EL (cell line): ENCODE measurements at places on chromosomes 3 and 15.
A peak's percentile ranks its signal among the peaks of the same experiment; 100 is the strongest.

DNA sequence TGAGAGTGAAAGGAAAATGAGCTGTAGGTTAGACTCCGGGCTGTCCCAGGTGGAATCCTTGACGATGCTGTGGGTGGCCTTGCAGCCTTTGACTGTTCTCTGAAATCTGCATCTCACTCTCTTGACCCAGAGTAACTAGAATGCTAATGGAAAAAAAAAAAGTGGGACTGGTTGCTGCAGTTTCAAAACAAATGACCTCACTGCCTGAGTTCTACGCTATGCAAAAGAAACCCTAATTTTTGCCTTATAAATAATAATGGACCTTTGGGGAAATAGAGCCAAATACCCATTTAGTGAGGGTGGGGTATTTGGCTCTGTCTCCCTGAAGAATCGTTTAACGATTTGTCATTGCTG lies 309.7 kb upstream of the C2CD4B start:
- DNase-seq: peak; percentile 29

GRCh38 chr3:184380627-184381260 lies 890 bp downstream of the CHRD start:
- no peak for DNase-seq

- DNase-seq: no peak
These were observed 199.6 kb upstream of the LYSMD4 start for GRCh38 chr15:99932676-99933402.

- DNase-seq: peak; percentile 52
These were observed 8.0 kb downstream of the LOXL1 start for GRCh38 chr15:73934281-73934680.

- no peak for DNase-seq
These were observed 795.1 kb downstream of the FHIT start for GRCh38 chr3:60456180-60456579.

- DNase-seq: no peak
These were observed 26.4 kb upstream of the ZBED2 start for GRCh38 chr3:111621535-111621934.

- DNase-seq: no peak
These were observed 199.8 kb downstream of the WDR72 start for GRCh38 chr15:53559364-53560277.

GRCh38 chr3:194536871-194537637 lies 50.3 kb upstream of the ATP13A3 start:
- DNase-seq: peak; percentile 65

DNA sequence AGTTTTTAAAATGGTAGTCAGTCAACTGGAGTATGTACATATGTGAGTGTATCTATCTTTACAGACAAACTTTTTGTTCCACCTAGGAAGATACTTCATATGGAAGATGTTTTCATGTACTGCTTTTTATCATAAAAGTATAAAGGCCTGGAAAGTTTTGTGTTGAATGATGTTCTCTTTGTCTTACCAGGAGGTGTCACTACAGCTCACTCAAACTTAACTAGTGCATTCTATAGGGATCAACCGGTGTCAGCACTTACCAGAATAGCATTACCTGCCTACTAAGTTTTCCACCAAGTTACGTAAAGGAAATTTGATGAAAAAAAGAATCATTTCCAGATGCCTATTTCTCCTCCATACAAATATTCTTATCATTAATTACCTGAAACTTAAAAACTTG lies 522.6 kb upstream of the SEMA6D start:
- peak; percentile 2 for DNase-seq
